ENCODE measurements at places on chromosomes 16 and 17.

GRCh38 chr16:18803569-18804462 is 2.5 kb upstream of the ARL6IP1 start:
- DNase-seq, result no peak

DNA sequence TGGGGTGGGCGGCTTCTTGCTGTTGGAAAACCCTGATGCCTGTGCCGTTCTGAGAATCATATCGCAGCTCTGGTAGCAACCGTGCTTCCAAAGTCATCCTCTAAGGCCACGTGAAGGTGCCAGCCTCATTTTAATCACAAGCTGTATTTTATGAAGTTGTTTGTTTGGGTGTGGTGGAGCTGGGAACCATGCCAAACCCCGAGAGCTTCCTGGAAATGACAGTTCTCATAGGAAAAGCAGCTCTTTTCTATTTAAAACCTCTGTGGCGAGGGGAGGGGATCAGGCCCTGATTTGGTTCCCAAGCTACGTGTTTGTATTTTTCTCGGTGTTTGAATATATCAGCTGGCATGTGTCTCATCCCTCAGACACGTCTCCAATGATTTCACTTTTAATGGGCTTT is 21.7 kb downstream of the KNOP1 start:
- DNase-seq, result peak; percentile 87

GRCh38 chr16:8096211-8096610 is 494.1 kb downstream of the TMEM114 start:
- no peak for DNase-seq

DNA sequence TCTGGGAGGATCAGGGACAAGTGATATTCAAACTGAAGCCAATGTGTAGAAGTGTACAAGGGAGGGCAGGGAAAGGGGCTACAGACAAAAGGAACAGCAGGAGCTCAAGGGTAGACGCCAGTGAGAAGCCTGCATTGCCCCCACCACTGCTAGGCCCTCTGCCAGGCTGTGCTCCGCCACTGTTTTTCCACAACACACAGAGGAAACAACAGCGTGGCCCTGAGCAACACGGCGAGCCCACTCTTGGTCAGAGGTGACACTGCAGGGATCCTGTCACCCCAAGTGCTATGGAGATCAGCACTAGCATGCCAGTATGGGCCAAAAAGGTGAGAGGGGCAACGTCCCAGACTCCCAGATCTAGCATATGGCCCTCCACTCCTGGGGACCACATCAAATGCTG is 23.4 kb downstream of the MYO18A start:
- DNase-seq, result no peak

DNA sequence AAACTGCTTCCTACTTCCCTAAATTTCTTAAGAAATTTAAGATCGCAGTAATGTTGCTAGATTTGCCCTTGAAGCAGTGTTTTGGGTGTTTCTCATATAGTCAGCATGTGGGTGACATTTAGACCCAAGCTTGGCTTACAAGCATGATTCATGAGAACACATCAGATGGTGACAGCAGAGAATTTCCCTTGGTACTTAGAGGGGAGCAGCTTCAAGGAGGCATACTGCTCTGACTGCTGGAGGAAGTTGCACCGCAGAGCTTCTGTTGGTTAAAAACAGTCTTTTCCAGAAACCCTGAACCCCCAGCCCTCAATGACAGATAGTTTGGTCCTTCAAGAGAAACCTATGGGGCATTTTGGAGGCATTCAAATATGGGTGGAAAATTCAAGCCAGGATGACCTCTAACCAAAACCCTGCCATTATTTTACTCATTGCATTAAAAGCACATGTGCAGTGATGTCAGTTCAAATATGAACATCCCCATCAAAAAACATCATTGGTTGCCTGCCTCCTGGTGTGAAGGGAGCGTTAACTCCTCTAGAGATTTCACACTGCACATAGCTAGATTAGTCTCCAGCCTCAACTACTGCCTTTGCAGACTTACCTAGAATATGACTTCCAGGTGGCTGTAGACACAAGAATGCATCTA is 201.5 kb upstream of the CACNG5 start:
- no peak for DNase-seq

- no peak for DNase-seq
Measured at GRCh38 chr17:10512856-10513255, 5.5 kb downstream of the MYH1 start.

DNA sequence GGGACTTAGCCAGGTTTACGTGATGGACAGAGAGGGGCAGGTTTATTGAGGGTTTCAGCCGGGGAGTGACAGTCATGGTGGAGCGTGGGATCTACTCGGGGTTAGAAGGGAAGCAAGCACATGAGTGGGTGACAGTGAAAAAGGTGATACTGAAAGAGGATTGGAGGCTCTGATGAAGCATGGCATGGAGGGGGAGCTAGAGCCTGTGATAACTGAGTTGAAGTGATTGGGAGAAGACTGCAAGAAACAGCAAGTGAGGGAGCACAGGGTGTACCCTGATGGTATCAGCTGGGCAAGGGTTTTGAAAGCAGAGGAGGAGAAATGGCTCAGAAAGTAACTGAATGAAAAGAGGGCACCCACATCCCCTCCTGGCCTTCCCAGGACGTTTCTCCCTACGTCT is 6.7 kb upstream of the KSR1 start:
- no peak for DNase-seq

Measured in GM04503 (cell line).